Right renal pelvis (tissue), 4 donors: ENCODE measurements at places on chromosomes 2 and 18. TPM values are rescaled to one million over a fixed set of nuclear protein-coding genes. Genes with fewer than 3 reads are reported as not detected.

The REG3G gene
- polyA plus RNA-seq, result not detected

The IMPA2 gene
- 124 TPM for polyA plus RNA-seq

The ASPRV1 gene
- polyA plus RNA-seq, result 4.7 TPM

The COLEC12 gene
- polyA plus RNA-seq, result 30.0 TPM

The DSG1 gene
- polyA plus RNA-seq, result 0.04 TPM

The SIX3 gene
- polyA plus RNA-seq, result not detected

The TSPYL6 gene
- polyA plus RNA-seq, result not detected

The ZSWIM2 gene
- polyA plus RNA-seq, result not detected

The ZNF385B gene
- 14.5 TPM for polyA plus RNA-seq

The SFTPB gene
- 0.57 TPM for polyA plus RNA-seq

The RBFA gene
- 29.7 TPM for polyA plus RNA-seq

The SMIM21 gene
- not detected for polyA plus RNA-seq

The WDR43 gene
- polyA plus RNA-seq, result 39.3 TPM

- DNase-seq, result no peak
Observed at GRCh38 chr18:76821356-76821874, 942 bp upstream of the ZNF236 start.

GRCh38 chr2:228355897-228356296 lies 174.4 kb upstream of the SPHKAP start:
- no peak for DNase-seq

GRCh38 chr2:152613235-152613634 lies 104.0 kb downstream of the PRPF40A start:
- DNase-seq, result no peak

- no peak for DNase-seq
Observed at GRCh38 chr18:77635858-77636257, 386.2 kb downstream of the GALR1 start.

GRCh38 chr2:205752296-205752820 lies 70.1 kb downstream of the NRP2 start:
- no peak for DNase-seq

DNA sequence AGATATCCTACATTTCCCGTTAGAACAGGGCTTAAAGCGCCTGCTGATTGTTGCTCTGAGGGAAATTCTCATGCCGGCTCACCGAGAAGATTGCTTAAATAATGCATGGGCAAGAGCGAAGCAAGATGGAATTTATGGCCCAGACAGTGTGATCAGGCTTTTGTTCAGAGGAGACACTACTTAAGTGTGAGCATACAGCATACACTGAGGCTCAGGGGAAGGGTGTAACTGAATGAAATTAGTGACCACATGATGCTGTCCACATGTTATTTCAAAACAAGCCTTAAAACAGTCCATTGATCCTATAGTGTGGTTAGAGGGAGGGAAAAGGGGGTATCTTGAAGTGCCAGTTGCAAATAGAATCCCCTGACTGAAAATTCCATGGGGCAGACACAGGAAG lies 125.5 kb downstream of the RAPGEF4 start:
- DNase-seq, result no peak

- no peak for DNase-seq
Observed at GRCh38 chr18:6052449-6052913, 157.2 kb upstream of the TMEM200C start.

GRCh38 chr18:65852273-65852672 lies 101.5 kb downstream of the CDH7 start:
- no peak for DNase-seq

GRCh38 chr2:39642051-39642718 lies 23.5 kb upstream of the TMEM178A start:
- DNase-seq, result no peak

- DNase-seq, result no peak
Observed at GRCh38 chr2:173101687-173102086, 26.0 kb downstream of the MAP3K20 start.

DNA sequence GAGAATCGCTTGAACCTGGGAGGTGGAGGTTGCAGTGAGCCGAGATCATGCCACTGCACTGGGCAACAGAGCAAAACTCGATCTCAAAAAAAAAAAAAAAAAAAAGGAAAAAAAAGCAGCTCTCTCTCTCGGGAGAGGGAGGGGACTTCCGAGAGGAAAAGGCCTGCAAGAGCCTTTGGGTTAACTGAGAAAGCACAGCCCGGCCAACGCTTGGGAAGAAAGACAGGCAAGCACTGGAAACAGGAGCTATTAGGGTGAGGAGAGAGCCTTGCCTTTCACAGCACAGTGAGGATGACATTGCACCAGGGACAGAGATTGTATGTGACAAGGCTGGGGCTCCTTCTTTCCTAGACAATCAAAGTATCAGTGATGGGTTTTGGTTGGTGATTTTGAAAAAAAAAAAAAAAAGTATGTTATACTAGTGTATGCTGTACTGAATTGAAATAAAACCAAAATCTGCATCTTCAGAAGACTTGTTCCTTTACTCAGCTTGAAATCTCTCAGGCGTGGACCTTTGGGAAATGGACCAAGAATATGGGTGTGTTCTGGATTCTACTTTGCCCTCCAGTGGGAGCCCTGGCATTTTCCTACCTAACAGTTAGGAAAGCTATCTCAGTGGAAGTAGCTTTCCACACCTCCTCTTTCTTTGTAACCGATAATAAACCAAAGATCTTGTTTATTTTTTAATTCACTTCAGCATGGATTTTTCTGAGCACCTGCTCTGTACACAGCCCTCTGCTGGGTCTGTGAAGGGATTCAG lies 16.7 kb downstream of the SRSF7 start:
- no peak for DNase-seq

- DNase-seq, result no peak
Observed at GRCh38 chr2:105775809-105776559, 31.3 kb downstream of the NCK2 start.

- no peak for DNase-seq
Observed at GRCh38 chr2:31255911-31256571, 22.1 kb downstream of the EHD3 start.

- no peak for DNase-seq
Observed at GRCh38 chr2:50878251-50878650, 153.7 kb downstream of the NRXN1 start.

DNA sequence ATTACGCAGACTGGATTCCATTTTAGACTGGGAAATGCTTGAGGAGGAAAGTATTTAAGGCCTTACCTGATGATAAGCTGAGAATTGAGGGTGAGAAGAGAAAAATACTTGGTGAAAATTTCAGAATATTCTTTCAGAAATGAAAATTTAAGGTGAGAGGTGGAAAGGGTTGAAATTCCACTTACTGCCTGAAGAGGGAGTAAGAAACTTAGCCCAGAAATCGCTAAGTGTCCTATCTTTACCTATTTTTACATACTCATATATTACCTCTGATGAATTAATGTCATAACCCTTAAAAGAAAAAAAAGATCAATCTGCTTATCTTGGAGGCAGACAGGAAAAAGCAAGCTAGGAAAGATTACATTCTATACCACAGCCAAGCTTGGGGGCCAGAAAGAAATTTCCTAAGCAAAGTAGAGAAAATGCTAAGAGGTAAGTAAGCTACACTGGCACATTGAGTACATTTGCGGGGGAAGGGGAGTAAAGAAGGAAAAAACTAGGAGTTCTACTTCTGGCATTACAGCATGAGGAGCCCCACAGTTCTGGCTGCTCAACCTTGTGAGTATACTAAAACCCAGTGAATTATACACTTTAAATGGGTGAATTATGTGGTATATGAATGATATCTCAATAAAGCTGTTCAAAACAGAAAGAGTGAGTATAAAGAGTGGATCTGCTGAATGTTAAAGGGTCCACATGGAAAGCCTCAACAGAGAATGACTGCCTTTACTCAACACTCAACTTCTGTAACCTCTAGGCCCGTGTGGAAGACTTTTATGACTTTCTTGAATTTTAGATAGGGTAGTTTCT lies 33.8 kb downstream of the SMC6 start:
- no peak for DNase-seq

GRCh38 chr2:219292616-219293015 lies 13.4 kb downstream of the DNAJB2 start:
- no peak for DNase-seq

DNA sequence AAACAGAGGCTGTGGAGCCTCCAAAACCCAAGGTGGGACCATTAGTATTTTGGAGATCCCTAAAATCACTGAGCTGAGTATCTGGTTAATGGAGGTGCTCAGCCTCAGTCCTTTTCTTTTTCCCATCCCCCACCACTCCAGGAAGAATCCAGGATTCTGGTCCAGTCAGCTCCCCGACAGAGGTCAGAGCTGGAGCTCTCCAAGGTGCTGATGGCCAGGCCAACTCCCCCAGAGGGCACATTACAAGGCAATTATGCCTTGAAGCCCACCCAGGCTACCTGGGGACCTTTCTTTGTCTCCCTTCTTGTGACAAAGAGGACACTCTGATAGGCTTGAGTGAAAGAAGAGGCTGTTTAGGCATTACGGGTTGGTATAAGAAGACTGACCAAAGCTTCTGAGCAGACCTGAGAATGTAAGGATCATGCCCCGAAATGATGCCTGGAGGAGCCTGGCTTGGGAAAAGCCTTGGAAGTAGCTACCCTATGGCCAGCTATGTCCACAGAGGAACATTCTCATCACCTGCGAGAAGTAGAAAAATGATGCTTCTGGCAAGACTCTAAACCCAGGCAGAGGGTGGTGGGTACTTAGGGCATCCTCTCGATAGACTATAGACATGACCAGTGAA lies 102.5 kb upstream of the LDAH start:
- peak; percentile 20 for DNase-seq

- DNase-seq, result no peak
Observed at GRCh38 chr2:200148366-200148765, 158.1 kb upstream of the SPATS2L start.

GRCh38 chr2:27810455-27810854 lies 38.9 kb downstream of the MRPL33 start:
- DNase-seq, result no peak

- DNase-seq, result no peak
Observed at GRCh38 chr18:13621886-13622619, 104.3 kb downstream of the FAM210A start.

- no peak for DNase-seq
Observed at GRCh38 chr2:171966688-171967087, 33.1 kb upstream of the METAP1D start.

DNA sequence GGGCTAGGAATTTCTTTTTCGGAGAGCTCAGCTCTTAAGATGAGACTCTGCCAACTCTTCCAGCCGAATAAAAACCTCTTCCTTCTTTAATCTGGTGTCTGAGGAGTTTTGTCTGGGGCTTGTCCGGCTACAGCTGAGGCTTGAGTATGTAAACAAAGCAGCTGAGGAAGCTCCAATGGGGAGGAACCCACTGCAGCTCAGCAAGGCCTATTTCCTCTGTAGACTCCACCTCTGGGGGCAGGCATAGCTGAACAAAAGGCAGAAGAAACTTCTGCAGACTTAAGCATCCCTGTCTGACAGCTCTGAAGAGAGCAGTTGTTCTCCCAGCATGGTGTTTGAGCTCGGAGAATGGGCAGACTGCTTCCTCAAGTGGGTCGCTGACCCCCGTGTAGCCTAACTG lies 838.7 kb downstream of the CCDC85A start:
- DNase-seq, result no peak

DNA sequence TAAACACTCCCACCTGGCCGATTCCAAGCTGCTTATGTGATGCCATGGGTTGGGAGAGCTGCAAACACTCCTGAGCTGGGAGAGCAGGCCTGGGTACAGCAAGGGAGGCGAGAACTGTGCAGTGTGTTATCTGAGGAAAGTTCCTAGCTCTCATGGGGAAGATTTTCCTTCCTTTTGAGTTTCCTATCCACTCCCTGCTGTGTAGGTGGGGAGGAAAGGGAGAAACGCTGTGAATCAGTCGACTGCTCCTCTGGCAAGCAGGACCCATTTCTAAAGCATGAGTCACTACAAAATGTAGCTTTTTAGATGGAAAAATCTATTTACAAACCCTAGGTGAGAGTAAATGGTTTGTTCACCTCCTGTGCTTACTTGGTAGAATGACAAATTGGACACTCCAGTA lies 80.4 kb downstream of the SH3RF3 start:
- no peak for DNase-seq

GRCh38 chr18:42082415-42083234 lies 127.6 kb downstream of the PIK3C3 start:
- no peak for DNase-seq
